ENCODE measurements at places on chromosomes 3 and 15. TPM values are rescaled to one million over a fixed set of nuclear protein-coding genes. Genes with fewer than 3 reads are reported as not detected.

TRH gene
- not detected for total RNA-seq

RYR3 gene
- total RNA-seq: not detected

DNA sequence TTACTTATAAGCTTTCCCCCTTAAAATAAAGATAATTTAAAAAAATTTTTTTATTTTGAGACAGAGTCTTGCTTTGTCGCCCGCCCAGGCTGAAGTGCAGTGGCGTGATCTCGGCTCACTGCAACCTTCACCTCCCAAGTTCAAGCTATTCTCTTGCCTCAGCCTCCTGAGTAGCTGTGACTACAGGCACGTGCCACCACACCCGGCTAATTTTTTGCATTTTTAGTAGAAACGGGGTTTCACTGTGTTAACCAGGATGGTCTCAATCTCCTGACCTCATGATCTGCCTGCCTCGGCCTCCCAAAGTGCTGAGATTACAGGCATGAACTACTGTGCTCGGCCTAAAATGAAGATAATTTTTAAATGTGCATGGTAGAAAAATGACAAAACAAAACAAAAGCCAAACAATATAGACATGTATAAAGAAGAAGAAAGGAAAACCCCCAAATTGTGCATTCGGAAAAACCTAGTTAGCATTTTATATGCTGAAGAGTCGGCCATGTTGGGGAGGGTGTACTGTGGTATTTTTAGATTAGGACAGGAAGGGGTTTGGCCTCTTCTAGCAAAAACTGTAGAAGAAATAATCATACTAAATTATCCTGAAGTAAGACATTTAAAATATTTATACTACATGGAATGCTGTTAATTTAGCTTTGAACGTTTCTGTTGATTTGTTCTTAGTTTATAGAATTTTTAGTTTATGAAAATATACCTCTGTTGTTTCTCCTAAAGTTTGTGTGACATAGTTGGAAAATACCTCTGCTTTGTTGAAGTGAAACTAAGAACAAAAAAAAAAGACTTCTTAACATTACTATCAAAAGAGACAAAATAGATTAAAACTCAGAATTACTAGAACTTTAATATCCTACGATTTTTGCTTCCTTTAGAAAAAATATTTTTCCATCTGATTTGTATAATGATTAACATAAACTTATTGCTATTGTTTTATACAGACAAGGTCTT lies 7.4 kb downstream of the APPL1 start:
- no peak overlapping the region for H3K4me3 ChIP-seq
- DNase-seq: no peak
- peak overlapping the region; percentile 29 for H3K27ac ChIP-seq

SLC51B gene
- total RNA-seq: not detected

GRCh38 chr3:172138792-172139507 lies 99.6 kb downstream of the FNDC3B start:
- peaks cover 7% of the 10 kb centered on the region for H3K36me3 ChIP-seq
- peak overlapping the region; percentile 26 for H3K4me3 ChIP-seq
- H3K27me3 ChIP-seq: no peaks in the 10 kb centered on the region

DNA sequence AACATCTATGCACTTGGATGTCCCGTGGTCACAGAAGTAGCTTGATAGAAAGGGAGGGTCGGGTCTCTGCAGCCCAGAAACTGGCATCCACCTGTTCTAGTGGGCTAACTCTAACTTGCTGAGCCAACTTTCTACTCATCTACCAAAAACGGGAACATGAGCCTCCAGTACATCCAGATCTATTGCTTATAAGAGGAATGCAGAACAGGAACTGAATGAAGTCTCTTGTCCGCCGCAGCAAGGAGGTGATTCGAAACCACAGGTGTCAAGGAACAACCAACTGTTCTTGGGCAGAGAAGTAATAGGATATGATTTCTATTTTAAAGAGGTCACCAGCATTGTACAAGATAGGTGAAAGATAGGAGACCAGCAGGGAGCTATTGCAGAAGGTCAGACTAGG lies 17.9 kb downstream of the TERC start:
- H3K4me3 ChIP-seq: no peak overlapping the region
- DNase-seq: no peak
- H3K27ac ChIP-seq: no peak overlapping the region
- peaks cover 28% of the 10 kb centered on the region for H3K27me3 ChIP-seq
- H3K36me3 ChIP-seq: no peaks in the 10 kb centered on the region
- H3K4me1 ChIP-seq: peaks cover 7% of the 10 kb centered on the region

DNA sequence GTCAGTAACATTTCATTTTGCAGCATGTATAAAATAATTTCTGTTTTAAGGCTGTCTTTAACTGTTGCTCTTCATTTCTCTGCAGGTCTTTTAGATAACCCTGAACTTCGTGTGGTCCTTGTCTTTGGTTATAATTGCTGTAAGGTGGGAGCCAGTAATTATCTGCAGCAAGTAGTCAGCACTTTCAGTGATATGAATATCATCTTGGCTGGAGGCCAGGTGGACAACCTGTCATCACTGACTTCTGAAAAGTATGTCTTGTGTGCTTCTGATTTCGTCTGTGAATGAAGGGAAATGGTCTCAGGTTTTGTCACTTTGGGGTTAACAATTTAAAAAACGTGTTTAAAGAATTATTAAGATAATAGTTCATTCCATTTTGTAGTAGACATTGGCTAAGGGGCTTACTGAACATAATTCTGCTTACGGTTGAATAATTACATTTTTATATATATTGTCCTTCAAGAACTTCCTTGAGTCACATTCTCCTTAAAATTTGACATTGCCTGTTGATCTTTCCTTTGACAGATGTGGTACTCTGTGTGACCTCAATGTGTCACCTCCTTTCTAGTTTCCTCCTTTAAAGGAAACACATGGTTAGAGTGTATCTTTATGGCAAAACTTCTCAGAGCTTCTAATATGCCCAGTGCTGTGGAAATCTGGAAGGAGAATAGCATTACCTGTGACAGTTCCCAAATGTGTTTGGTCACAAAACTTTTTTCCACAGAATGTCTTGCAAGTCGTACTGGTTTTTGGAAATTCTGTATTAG lies 26.3 kb downstream of the FBXO22 start:
- peaks cover 26% of the 10 kb centered on the region for H3K4me1 ChIP-seq
- no peak overlapping the region for H3K27ac ChIP-seq
- no peaks in the 10 kb centered on the region for H3K27me3 ChIP-seq
- no peak for DNase-seq

DNA sequence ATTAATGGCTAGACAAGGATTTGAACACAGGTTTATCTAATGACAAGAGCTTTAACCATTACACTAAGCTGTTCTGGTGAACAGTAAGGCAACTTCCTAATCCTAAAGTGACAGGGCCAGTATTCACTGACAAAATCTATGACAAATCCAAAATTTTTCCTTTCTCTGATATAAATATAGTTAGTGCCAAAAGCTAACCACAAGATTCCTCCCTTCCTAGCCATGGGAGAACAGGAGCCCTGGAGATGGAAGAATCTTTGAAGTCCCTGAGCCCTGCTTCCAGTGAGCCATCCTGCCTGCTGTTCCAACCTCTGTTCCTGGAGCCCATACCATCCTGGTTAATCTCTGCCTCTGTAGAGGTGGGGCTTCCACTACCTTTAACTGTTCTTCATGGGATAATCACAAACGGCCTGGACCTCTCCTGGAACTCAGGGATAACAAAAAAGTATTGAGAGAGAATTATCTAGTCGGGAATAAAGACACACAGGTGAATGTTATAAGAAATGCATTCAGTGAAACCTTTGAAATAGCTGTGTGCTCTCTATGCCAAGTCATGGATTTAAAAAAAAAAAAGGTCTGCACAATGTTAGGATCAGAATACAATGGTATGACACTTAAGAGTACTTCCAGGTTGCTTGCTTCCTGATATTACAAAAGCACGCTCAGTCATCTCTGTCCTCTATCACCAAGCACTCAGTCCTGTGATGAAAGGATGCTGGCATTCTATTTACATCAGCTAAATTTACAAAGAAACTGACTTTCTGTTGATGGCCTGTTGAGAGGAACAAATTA lies 235.8 kb downstream of the SUCLG2 start:
- no peak for DNase-seq
- H3K4me3 ChIP-seq: no peak overlapping the region
- H3K4me1 ChIP-seq: no peaks in the 10 kb centered on the region
- H3K27ac ChIP-seq: no peak overlapping the region

MRAS gene
- total RNA-seq: 0.07 TPM

GRCh38 chr3:129552287-129553050 lies 9.5 kb downstream of the H1-8 start:
- peaks cover 18% of the 10 kb centered on the region for H3K27me3 ChIP-seq
- H3K36me3 ChIP-seq: no peaks in the 10 kb centered on the region
- no peak overlapping the region for H3K27ac ChIP-seq
- no peak for DNase-seq

DNA sequence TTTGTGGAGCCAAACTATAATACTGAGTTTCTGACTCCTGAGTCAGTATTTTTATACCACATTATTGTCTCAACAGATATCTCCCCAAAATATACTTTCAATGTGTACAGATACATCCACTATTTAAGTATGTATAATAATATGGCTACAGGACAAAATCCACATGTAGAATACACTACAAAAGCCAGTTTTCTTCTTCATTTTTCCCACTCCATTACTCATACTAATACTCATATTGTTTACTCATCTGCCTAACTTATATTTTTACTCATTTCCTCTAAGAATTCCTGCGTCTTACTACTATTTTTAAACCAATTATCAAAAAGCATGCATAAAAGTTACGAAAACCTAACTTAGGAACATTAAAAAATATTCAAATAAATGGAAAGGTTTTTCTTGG lies 440.8 kb downstream of the ZNF385D start:
- no peaks in the 10 kb centered on the region for H3K36me3 ChIP-seq
- no peaks in the 10 kb centered on the region for H3K27me3 ChIP-seq
- no peaks in the 10 kb centered on the region for H3K4me1 ChIP-seq
- no peak overlapping the region for H3K27ac ChIP-seq
- no peak overlapping the region for H3K4me3 ChIP-seq
- DNase-seq: no peak
